ENCODE measurements at places on chromosomes 4 and X.

DNA sequence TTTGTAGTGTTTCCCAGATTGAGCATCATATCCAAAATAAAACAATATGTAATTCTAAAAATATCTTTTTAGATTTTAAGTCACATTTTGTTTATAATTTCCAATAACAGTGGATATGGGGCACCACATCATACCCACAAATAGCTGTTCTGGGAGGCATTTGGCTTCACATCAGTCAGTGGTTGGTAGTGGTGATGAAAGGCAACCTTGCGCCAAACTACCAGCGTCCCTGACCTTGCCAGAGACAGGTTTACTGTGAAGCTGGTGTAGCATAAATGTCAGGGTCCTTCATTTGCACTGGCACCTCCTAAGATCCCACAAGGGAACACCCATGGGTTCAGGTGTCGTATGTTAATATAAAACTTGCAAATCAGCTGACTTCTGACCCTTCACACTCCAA lies 222.2 kb downstream of the DCTD start:
- no peak for DNase-seq

GRCh38 chrX:126165721-126166461 lies at the start of gene DCAF12L2:
Gene DCAF12L2 (minus strand): TSS chrX:126166289. CDS start chrX:126165924, 365 bp downstream.
- DNase-seq, result no peak

GRCh38 chrX:33138677-33139249 lies 72.6 kb downstream of the DMD start:
- no peak for DNase-seq

DNA sequence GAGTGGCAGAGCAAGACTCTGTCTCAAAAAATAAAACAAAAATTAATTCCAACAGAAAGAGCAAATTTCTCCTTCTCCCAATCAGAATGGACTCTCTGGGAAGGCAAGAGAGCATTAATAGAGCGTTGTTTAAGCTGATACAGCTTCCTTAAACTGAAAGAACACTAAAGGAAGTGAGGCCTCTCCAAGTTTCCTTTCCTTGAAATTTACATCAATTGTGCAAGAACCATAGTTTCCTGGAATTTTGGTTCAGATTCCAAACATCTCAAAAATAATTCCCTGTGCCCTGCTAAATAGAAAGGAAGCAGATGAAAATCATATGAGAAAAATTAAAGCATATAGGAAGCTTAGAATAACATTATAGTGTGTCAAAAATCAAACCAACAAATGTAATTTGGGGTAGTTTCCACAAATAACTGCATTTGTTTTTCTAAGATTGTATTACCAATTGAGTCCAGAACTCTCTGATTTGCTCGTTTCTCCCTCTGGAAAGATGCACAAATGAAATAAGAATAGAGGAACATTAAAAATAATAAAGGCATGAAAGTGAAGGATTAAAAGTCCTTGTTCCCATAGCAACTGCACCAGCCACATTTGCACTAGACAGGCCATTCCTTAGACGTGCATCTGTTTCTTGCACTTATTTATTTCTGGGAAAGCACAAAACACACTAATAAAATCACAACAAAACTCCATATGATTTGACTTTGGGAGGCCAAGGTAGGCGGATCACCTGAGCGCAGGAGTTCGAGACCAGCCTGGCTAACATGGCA lies 3.7 kb upstream of the FAM241A start:
- DNase-seq, result no peak

Measured in activated naive CD8-positive, alpha-beta T cell treated with anti-CD3 and anti-CD28 coated beads, Interleukin-2, amount 50 U/mL, for 24 hours (primary cell).